ENCODE measurements at places on chromosomes 7 and 10.

- no peak for DNase-seq
These were observed 112.3 kb downstream of the BTRC start for GRCh38 chr10:101466016-101466912.

- DNase-seq, result no peak
These were observed 90.8 kb upstream of the KDM7A start for GRCh38 chr7:140267381-140268226.

GRCh38 chr7:111324228-111324627 lies 233.3 kb downstream of the LRRN3 start:
- DNase-seq, result no peak

DNA sequence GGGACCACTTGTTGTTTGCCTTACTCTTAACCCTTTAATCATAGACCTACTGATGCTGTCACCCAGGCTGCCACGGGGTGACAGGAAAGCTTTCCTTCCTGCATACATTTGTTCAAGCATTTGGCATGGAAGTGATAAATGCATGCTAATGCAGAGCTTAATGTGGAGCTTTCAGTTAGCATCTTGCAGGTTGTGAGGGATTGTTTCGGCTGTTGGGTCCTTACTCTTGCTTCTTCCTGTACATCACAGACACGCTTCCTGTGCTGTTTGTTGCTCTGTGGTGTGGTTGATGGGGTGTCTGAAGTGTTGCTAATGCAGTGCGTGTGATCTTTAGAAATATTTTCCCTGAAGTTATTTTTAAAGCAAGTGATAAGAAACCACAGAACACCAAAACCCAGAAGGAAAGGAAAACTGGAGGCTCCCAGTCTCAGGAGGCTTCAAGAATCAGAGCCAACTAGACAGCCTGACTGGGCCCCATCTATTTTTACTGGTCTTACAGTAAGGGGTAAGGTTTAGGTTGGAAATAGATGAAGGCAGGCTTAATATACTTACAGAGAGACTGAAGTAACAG lies 143.1 kb downstream of the CHN2 start:
- no peak for DNase-seq

DNA sequence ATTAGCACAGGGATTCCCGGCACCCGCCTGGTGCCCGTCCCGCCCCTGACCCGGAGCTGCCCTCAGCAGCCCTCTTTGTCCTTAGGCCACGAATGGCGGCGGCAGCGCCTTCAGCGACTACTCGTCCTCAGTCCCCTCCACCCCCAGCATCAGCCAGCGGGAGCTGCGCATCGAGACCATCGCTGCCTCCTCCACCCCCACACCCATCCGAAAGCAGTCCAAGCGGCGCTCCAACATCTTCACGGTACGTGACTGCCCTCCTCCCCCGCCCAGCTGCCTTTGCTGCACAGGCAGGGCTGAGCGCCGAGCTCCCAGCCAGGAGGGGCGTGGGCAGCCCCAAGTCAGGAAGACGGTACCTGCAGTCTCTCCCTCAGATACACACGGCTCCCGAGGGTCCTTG lies 33.6 kb downstream of the AGAP3 start:
- DNase-seq, result no peak

- DNase-seq, result no peak
These were observed 98.4 kb downstream of the RGS10 start for GRCh38 chr10:119443970-119444660.

DNA sequence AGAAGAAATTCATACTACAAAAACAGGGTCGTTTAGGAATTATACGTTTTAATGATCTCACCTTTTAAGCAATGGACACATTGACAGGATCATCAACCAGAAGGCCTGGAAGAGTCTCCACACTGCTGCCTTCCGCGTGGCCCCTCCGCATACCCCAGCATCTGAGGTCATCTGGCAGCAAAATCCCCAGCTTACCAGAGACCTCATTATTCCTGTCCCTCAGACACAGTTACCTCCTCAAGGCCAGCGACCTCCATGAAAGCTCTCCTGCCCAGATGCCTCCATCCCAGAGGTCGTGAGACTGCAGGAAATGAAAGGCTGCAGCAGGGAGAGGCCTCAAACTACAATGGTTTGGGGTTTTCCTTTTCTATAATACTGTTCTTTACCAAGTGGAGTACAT lies 14.8 kb upstream of the GSAP start:
- DNase-seq, result no peak

All from ACHN (cell line).